Hair follicle dermal papilla cell (primary cell): ENCODE measurements at places on chromosomes 4 and X. TPM values are rescaled to one million over a fixed set of nuclear protein-coding genes. Genes with fewer than 3 reads are reported as not detected.

Gene JADE3
- 4.9 and 5.0 TPM in 2 replicates for total RNA-seq

Gene SMAD1
- total RNA-seq = 36.2 and 46.2 TPM in 2 replicates

Gene ELMOD2
- 25.1 and 31.2 TPM in 2 replicates for total RNA-seq

Gene SLC35A2
- total RNA-seq = 22.6 and 23.0 TPM in 2 replicates

Gene TNMD
- 3.4 and 4.7 TPM in 2 replicates for total RNA-seq

Gene CITED1
- total RNA-seq = 0.97 TPM in 1 of 2 replicates, not detected in the other

Gene KLHL2
- total RNA-seq = 14.9 and 18.0 TPM in 2 replicates

Gene NAA11
- total RNA-seq = not detected in 2 replicates

Gene GAGE2A
- not detected in 2 replicates for total RNA-seq

Gene AFM
- not detected in 2 replicates for total RNA-seq

Gene TMEM271
- not detected in 2 replicates for total RNA-seq

Gene CXorf49
- not detected in 2 replicates for total RNA-seq

Gene COL25A1
- 2.4 and 4.1 TPM in 2 replicates for total RNA-seq

Gene DIAPH2
- total RNA-seq = 29.9 and 36.0 TPM in 2 replicates

Gene DRD5
- total RNA-seq = not detected in 2 replicates

Gene FGF5
- 19.2 and 24.8 TPM in 2 replicates for total RNA-seq

Gene FAM184B
- total RNA-seq = under 0.01 TPM in 2 replicates

Gene SPIN3
- 8.6 and 9.2 TPM in 2 replicates for total RNA-seq

Gene NOX1
- not detected in 2 replicates for total RNA-seq

Gene FGG
- not detected in 2 replicates for total RNA-seq

Gene SUPT20HL1
- under 0.01 TPM in 1 of 2 replicates, not detected in the other for total RNA-seq

Gene MAGEA12
- not detected in 2 replicates for total RNA-seq

Gene CXCL9
- not detected in 2 replicates for total RNA-seq

Gene GAGE12E
- not detected in 2 replicates for total RNA-seq

Gene ABLIM2
- total RNA-seq = 0.12 TPM in 1 of 2 replicates, not detected in the other

Gene STATH
- not detected in 2 replicates for total RNA-seq

Gene NEIL3
- total RNA-seq = 4.6 and 5.4 TPM in 2 replicates

Gene OTOP1
- total RNA-seq = not detected in 2 replicates

Gene EREG
- 0.61 and 10.9 TPM in 2 replicates for total RNA-seq

Gene REELD1
- not detected in 2 replicates for total RNA-seq

Gene RAB33A
- 0.49 and 0.65 TPM in 2 replicates for total RNA-seq

Gene CHIC1
- 11.5 and 12.3 TPM in 2 replicates for total RNA-seq

Gene UVSSA
- 16.6 and 36.3 TPM in 2 replicates for total RNA-seq

Gene EOLA2
- total RNA-seq = 19.7 and 21.3 TPM in 2 replicates

Gene PDZD4
- 1.6 and 1.8 TPM in 2 replicates for total RNA-seq

Gene FHIP1A
- 0.85 and 1.6 TPM in 2 replicates for total RNA-seq

Gene WDR17
- total RNA-seq = 1.7 and 3.2 TPM in 2 replicates

Gene SMIM10
- total RNA-seq = 2.8 and 3.6 TPM in 2 replicates

Gene RENBP
- 5.5 and 6.2 TPM in 2 replicates for total RNA-seq

Gene SPANXD
- total RNA-seq = not detected in 2 replicates
